GOT3 (cell line): ENCODE measurements at places on chromosomes 16 and 17.

GRCh38 chr17:5446786-5447185 is 7.8 kb upstream of the C1QBP start:
- DNase-seq: no peak

DNA sequence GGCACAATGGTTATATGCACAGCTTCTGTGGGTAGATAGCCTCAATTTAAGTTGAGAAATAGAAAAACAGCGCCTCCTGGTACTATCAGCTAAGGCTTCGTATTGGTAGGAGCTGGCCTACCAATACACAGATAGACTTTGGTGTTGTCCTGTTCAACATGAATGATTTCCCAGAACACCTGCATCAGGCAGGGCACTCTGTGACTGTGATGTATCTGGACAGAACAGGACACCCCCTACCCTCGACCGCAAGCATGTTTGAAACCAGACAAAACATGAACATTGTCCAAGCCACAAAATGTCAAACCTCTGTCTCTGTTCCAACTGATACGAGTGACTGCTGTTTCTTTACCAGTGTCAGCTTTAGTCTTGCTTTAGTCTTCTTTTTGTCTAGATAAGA is 144.9 kb downstream of the HAPSTR1 start:
- DNase-seq: no peak

GRCh38 chr17:38926293-38927070 is 1.1 kb downstream of the LASP1NB start:
- no peak for DNase-seq

DNA sequence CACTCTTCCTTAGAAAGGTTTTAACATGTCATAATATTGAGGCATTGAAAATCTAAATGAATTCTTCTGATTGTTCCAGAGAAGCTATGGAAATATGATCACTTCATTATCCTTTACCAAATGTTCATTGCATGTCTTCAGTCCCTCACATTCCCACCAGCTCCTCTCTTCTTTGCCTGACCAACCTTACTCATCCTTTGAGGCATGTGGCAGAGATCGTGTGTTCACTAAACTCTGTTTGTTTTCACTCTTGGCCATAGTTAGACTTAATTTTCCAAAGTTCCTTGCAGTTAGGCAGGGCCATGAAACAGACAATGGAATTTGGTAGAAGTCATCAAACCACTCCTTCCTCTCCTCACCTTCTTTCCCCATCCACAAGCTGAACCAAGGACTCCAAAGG is 266.5 kb upstream of the HSBP1 start:
- DNase-seq: no peak

DNA sequence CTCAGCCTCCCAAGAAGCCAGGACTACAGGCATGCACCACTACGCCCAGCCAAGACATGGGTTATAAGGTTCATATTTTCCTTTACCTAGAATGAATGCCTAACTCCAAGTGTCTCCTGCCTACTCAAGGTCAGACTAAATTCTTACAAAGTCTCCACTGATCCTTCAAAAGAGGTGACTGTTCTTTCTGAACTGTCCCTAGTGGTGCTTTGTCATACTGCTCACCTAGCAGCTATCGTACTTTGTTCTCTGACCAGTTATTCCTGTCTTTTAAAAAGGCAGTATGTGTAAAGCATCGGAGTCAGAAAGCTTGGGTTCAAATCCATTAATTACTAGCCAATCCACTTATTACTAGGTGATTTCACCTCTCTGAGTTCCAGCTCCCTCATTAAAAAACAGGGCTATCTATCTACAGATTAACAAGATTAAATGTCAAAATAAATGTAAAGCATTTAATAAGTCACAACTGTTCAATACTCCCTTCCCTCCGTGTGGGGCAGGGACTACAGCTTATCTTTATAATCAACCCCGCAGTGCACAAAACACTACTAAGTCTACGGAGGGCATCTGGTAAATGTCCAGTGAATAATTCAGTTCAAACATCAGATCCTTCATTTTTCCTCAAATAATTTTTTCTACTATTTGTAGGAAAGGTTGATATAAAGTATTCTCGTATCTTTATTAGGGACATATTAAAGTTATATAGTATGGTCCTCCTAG is 20.0 kb upstream of the ITGA2B start:
- DNase-seq: no peak

GRCh38 chr17:5080591-5080990 is 2.3 kb downstream of the ZFP3 start:
- DNase-seq: no peak

DNA sequence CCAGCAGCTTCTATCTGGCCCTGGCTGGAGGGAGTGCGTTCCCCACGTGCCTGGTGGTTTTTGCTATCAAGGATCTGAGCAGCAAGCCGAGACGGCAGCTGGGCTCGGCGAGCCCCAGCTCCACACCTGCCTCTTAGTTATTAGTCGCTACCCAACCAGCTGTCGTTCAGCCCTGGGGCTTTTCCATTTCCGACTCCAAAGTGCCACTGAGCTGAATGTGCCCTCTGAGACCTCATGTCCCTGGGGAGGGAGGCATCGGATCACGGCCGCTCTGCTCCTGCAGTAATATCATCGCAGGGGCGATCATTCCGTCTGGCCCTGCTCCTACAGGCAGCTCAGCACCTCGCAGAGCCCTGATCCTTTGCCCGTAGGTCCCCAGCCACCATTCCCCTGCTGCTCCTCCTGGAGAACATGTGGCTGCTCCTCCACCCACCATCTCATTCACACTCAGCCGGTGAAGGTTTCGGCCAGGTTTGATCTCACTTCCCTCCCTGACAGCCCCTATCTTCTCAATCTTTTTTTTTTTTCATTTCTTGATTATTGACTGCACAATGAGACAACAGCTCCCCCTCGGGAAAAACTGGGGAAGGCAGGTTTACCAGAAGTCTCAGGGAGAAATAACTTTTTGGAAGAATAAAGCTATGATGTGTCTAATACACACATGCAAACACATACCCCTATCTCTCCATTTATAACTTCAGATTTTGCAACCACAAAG is 86.7 kb downstream of the ZFHX3 start:
- no peak for DNase-seq

DNA sequence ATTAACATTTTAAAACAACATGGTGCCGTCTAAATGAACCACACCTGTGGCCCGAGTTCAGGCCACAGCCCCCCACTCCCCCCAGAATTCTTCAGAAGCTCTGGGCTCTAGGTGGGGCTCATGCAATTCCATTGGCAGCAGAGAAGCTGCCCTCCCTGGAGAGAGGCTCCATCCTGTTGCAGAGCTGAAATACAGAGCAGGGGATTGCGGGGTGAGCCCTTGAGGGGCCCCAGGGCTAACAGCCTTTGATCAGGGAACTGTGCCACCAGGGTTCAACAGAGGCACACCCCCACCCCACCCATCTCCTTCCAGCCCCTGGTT is 69.3 kb downstream of the ABR start:
- no peak for DNase-seq

- no peak for DNase-seq
These were observed 12.0 kb downstream of the SNN start for GRCh38 chr16:11679941-11680911.

DNA sequence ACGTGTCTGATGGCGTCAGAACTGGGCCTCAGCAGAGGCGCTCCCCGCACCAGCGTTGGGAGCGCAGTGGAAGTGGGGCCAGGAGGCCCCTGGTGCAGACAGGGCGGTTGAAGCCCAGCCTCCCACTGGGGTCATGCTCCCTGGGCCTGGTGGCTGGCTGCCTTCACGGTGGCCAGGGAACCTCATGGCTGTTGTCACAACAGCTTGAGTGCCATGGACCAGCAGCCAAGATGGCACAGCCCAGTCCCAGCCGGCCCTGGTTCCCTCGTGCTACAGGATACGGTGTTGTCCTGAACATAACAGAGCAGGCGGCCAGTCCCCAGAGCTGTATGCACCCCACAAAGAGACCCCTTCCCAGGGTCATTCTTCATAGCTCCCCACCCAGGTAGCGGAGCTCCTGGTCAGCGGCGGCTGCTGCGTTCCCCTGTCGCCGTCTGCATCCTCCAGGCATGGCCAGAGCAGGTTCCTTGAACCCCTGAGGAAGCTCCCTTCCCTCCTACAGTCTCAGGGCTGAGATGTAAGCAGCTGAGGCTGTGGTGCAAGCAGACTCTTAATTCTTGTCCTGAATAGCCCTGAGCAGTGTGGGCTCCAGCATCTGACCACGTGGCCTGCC is 29.7 kb downstream of the NME3 start:
- no peak for DNase-seq

GRCh38 chr16:83453977-83454376 is 353.8 kb upstream of the HSBP1 start:
- no peak for DNase-seq

DNA sequence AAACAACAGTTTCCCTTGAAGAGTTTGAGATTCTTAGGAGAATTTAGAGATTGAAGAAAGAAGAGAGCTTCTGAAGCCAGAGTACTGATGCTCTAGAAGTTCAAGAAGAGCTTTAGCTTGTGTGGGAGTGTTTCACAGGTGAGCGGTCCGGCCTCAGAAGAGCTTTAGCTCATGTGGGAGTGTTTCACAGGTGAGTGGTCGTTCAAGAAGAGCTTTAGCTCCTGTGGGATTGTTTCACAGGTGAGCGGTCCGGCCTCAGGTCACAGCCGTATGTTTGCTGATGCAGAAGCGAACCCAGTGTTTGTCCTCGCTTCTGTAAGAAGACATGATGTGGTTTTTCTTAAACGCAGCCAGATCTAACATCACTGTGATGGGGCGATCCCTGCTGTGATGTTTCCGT is 76.4 kb downstream of the SEC14L1 start:
- no peak for DNase-seq

DNA sequence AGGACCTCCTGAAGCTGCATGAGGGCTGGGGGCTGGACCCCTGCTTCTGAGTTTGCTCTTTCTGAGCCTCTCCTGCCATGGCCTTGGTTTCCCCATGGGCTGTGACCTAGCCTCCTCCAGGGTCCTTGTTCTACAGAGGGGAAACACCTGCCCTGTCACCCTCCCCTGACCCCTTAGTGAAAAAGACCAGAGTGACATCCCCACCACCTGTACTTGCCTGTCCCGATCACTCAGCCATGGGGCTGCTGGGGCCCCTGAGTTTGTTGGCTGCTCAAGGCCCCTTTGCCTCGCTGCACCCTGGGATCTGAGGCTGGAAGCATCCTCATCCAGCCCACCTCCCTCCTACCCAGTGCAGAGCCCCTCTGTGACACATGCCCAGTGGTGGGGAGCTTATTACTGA is 800 bp downstream of the NOD2 start:
- no peak for DNase-seq

DNA sequence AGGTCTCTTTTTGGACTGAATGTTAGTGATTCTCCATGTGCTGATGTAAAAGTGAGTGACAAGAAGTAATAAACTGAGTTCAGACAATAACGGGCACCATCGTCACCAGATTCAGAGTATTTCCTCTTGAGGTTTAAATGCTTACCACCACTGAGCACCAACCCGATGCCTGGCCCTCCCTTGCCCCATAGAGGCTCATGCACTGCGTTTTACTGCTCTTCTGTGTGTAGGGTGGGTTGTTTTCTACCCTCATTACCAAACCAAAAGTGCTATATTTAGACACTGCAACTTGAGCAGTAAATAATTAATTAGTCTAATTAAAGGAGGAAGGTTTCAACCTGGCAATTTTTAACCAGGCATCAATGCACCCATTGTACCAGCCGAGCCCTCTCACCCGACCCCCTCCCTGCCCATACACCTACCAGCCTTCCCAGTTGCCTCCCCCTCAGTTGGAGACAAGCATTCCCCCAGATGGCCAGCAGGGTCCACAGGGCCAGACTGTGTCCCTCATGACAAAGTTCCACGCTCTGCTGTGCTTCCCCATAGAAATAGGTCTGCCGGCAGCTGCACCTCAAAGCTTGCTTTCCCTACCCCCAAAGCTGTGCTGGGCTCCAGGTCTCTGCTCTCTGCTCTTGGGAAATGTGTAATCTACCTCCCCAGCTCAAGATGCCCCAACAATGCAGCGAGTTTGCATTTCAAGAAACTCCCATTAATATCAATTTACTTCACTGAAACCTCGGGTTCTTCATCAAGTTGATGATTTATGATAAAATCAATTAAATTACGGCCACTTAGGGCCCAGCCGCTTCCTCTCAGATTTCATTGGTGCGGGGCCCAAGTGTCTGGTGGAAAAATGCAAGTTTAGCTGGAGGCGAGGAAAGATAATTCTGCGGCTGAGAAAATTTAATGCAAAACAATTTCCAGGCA is 16.0 kb downstream of the HOXB4 start:
- no peak for DNase-seq

GRCh38 chr17:5861854-5862253 is 208.3 kb upstream of the WSCD1 start:
- no peak for DNase-seq

DNA sequence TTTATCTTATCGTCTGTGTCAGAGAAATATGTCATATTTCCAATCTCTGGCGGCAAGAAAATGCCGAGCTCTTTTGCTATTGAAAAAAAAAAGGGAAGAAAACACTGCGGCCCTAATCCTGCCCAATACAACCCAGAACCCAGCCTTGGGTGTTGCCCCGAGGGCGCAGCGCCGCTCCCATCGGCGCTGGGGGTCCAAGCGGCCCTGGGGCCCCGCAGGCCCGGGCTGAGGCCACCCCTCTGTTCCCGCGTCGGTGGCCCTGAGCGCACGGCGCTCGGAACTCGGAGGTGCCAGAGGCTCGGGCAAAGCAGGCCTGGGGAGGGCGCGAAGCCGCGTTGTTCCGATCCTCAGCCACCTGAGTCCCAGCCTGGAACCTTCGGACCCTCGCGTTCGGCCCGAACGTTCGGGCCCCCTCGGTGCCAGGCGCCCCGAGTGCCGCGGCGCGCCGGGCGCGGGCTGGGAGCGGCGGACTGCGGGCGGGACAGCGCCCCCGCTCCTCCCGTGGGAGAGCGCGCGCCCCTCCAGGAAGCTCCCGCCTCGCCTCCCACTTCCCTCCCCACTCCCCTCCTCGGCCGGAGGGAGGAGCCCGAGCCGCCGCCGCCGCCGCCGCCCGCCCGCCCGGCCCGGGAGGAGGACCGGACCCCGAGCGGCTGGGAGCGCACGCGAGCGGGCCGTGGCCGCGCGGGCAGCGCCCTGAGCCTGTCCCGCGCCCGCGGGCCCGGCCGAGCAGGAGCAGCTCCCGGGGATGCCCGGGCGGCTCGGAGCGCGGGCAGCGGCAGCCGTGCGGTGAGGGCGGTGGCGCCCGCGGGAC is at the start of gene CPNE2:
Gene CPNE2 (plus strand): TSS at position 609 of the 811 bp plus-strand sequence. CDS start 18,160 bp downstream, outside the sequence.
- no peak for DNase-seq

DNA sequence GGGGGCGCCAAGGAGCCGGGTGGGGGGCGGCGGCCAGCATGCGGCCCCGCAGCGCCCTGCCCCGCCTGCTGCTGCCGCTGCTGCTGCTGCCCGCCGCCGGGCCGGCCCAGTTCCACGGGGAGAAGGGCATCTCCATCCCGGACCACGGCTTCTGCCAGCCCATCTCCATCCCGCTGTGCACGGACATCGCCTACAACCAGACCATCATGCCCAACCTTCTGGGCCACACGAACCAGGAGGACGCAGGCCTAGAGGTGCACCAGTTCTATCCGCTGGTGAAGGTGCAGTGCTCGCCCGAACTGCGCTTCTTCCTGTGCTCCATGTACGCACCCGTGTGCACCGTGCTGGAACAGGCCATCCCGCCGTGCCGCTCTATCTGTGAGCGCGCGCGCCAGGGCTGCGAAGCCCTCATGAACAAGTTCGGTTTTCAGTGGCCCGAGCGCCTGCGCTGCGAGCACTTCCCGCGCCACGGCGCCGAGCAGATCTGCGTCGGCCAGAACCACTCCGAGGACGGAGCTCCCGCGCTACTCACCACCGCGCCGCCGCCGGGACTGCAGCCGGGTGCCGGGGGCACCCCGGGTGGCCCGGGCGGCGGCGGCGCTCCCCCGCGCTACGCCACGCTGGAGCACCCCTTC is 484 bp downstream of the FZD2 start:
- DNase-seq: no peak
